ENCODE measurements at places on chromosomes 1 and 21.

DNA sequence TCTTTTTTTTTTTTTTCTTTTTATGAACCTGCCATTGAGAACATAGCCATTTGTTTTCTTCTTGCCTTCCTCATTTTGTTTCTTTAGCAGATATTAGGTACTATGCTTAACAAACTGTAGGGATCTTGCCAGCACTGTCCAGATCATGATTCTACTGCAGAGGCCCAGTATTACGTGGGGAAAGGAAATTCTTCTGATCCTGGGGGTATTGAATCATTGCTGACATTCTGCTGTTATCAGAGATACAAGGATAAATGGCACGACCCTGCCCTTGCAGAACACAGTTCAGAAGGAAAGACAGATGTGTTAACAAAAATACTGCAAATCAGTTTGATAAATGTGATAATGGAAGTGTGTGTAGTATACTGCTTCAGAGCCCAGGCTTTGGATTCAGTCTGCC lies 56.2 kb downstream of the BTBD8 start:
- no peak for ATAC-seq

DNA sequence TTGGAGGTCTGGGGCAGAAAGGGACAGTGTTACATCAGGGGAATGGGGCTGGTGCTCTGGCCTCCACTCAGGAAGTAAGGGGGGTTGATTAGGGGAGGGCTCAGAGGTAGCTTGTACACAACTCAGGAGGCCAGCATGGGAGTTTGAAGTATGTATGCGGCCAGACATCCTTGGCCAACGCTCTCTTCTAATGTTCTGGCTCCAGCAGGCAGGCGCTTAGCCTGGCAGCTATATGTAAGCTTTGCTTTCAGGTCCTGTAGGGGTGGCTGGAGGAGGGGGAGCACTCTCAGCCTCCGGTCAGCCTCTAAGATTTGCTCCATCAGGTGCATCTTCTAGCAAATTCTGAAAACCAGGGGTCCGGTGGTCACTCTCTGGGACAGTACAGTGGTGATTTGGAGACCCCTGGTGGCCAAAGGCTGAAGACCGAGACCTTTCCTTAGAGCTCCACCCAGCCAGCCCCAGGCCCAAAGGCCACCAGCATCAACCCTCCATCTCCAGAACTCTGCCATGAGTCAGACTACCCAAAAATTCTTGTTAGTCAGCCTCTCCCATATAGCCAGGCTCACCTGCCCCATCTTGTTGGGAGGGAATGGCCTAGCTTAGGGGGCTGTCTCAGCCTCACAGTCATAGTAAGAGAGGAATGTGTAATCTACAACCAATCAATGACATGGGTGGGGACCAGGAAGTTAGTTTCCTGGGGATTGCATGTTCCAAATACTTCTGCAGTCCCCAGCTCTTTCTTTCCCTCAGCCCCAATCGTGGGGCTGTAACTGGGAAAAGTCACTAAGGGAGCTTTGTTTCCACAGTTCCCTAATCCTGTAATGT lies 9.7 kb upstream of the COL8A2 start:
- peak; percentile 85 for ATAC-seq

GRCh38 chr1:20115479-20115878 lies 3.9 kb downstream of the PLA2G2D start:
- ATAC-seq, result no peak

DNA sequence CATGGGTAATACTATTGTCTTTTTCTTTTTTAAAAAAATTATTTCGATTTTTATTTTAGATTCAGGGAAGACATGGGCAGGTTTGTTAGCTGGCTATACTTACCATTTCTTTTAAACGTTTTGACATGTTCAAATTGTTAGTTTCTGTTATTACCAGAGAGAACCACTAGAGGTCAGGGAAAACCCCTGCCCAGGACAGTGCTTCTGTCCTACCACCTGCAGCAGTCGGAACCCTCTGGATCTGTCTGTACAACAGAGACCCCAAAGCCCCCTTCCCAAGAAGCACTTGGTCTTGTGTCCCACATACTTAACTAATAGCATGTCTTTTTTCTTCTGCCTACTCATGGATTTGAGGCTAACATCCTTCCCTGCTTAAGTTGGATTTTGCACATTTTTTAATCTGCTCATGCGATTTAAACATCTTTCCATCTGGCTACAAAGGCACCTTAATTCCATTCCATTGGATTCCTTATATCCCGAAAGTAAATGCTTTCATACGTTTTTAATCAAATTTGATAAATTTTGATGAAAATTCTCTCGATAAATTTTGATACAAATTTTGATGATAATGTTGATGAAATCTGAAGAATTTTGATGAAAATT lies 10.0 kb upstream of the C1orf115 start:
- peak; percentile 98 for ATAC-seq

DNA sequence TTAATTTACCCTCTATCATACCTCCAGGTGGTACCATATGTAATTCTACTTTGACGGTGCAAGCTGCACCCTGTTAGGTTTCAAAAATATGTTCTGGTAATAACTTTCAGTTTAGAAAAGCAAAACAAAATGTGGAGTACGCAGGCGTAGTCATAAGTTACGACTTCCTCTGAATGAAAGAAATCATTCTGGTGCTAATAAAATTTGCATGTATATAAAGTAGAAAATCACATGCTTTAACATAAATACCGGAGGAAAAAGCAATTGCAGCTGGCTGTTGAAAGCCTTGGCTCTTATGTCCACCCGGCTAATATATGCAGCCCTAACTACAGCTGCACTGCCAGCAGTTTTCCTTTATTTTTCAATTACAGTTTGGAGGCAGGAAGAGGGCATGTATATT lies 65.2 kb upstream of the TMPRSS15 start:
- ATAC-seq, result no peak

DNA sequence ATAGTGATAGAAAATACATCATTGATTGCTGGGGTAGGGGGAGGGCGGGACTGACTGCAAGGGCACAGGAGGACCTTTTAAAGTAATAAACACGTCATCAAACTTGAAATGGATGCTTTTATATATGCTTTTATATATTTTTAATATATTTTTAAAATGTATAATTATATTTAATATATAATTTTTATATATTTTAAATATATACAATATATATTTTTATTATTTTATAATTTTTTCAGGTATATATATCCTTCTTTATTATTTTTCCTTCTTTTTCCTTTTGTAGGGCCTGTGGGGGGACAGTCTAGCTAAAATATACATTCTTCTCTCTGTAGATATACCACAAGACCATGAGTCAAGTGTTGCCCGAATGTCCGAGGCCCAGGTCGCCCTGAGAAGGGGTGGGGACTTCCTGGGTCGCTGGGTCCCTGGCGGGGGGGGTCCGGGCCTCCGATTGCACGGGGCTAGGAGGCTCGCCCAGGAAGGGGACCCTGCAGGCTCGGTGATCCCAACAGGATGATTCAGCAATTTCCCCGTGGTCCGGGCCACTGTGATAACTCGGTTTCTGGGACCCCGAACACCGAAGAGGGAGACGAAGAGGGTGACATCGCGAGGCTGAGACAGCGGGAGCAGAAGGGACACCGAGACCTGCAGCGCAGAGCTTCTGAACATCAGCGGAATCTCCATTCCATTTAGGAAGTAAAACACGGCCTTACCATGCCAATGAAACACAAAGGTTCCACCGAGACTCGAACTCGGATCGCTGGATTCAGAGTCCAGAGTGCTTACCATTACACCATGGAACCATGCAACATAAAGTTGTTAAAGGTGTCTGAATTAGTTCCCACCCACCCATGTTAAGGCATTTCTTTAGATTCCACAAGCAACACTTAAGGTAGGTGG lies 112.5 kb upstream of the NBPF11 start:
- peak; percentile 71 for ATAC-seq

GRCh38 chr1:109484519-109484975 lies 842 bp downstream of the ATXN7L2 start:
- peak; percentile 21 for ATAC-seq

GRCh38 chr1:83815330-83815729 lies 183.6 kb downstream of the TTLL7 start:
- ATAC-seq, result peak; percentile 79

DNA sequence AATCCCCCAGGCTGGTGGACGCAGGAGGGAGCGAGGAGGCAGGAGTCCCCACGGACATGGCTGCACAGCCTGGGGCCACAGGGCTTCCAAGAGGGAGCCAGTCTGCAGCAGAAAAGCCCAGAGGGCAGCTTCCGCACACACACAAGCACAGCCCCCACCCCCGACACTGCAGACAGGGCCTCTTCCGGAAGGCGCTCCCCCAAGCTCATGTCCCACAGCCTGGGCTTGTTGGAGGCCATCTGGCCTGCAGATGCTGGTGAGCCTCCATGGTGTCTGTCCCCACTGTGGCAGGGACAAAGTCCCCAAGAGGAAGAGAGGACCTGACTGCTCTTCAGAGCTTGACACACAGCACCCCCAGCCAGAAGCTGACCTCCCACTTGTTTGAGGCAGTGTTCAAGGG lies 13.4 kb upstream of the KIAA1614 start:
- ATAC-seq, result peak; percentile 35

- ATAC-seq, result no peak
These were observed 39.9 kb downstream of the STPG1 start for GRCh38 chr1:24373710-24374109.

GRCh38 chr1:25615172-25615541 lies 1.4 kb upstream of the MAN1C1 start:
- ATAC-seq, result no peak

GRCh38 chr1:54325703-54326461 lies 80.3 kb downstream of the SSBP3 start:
- ATAC-seq, result no peak

DNA sequence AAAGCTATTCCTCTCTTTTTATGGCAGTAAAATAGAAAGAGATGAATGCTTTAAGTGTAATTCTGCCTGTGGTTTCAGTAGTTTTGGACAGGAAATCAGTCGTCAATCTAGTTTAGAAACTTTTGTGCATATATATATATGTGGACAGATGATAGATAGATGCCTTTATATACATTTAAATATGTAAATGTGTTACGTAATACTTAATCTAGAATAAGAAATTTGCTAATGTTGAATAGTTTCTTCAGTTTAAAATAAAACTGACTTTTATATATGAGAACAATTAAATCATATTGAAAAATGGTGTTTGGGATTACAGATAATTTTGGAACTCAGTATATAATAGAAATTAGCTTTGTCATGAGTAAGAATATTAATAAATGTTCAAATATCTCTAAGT lies 1165.7 kb upstream of the NCAM2 start:
- no peak for ATAC-seq

- peak; percentile 59 for ATAC-seq
These were observed 207.7 kb downstream of the HHAT start for GRCh38 chr1:210536254-210536961.

DNA sequence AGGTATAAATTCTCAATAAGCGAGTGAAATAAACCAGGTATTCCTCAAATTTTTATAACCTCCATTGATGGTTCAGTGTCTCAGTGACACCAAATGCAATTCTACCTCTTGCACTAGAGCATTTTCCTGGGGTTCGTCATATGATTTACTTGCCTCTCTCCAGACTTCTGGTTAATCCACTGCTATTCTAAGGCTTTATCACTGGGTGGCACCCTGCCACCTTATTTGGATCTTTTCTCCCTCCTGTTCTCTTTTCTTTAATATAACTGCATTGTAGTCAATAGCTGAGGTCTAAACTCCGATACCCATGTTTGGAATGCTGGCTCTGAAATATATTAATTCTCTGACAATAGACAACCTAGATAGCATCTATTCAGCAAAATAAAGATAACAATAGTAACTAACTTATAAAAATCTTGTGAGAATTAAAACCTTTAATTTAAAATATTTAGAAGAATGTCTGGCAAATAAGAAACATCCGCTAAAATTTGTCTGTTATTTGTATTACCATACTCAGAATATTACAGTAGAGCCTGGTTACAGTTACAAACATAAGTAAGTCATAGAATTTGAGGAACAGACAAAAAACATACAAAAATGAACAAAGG lies 436.4 kb downstream of the PLA2G4A start:
- ATAC-seq, result peak; percentile 96

DNA sequence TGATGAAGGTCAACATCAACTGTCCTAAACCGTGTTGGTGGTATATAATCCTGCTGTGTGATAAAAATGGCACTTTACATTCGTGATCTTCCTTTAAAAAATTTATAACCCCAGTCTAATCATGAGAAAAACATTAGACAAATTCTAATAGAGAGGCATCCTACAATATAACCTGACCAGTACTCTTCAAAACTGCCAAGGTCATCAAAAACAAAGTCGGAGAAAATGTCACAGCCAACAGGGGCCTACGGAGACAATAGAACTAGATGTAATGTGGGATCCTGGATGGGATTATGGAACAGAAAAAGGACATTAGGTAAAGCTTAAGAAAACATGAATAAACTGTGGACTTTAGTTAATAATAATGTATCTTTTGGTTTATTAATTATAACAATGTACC lies 25.0 kb downstream of the CDKN2C start:
- ATAC-seq, result no peak

GRCh38 chr1:47507144-47507543 lies 69.3 kb downstream of the FOXD2 start:
- ATAC-seq, result no peak

- no peak for ATAC-seq
These were observed 64.5 kb upstream of the GOLT1A start for GRCh38 chr1:204278251-204278650.

GRCh38 chr1:186894415-186894814 lies 65.7 kb downstream of the PLA2G4A start:
- ATAC-seq, result no peak

DNA sequence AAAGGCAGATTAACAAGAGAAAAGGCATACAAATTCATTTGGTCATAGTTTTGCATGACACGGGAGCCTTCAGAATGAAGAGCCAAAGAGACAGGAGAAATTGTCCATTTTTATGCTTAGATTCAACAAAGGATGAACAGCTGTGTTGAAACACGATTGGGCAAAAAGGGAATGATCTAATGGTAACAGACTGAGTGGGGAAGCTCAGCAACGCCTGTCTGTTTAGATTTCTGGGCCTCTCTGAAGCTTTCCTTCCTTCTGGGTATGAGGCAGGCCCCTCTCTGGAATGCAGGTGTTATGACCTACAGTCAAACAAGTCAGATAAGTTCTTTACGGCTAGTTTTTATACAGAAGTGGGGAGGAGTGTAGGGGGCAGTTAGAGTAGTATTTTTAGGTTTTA lies 154.6 kb downstream of the RGS7 start:
- no peak for ATAC-seq

- ATAC-seq, result no peak
These were observed 54.9 kb downstream of the IVNS1ABP start for GRCh38 chr1:185262151-185262550.

- peak; percentile 84 for ATAC-seq
These were observed 6.6 kb upstream of the ETV3L start for GRCh38 chr1:157105988-157106812.

DNA sequence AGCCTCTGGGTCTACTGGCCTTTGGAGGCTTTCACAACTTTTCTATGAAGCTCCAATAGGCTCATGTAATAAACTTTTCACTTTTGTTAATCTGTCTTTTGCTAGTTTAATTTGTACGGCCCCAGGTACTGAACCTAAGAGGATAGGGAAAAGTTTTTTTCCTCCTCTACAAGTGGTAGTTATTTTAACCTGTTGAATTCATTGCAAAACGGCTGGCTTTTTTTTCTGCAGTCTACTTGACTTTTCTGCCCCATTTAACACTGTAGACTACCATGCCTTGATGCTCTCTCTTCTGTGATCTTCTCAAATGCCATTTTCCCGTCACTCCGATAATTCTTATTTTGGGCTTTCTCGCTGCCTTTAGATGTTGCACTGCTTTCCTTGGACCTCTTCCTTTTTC lies 43.6 kb upstream of the DR1 start:
- ATAC-seq, result no peak

GRCh38 chr1:211804915-211805314 lies 25.6 kb downstream of the LPGAT1 start:
- no peak for ATAC-seq

GRCh38 chr1:112808861-112809684 lies 93.9 kb upstream of the PPM1J start:
- ATAC-seq, result peak; percentile 97
